ENCODE measurements at places on chromosomes 6 and 20. TPM values are rescaled to one million over a fixed set of nuclear protein-coding genes. Genes with fewer than 3 reads are reported as not detected.

- H3K4me3 ChIP-seq, result no peak overlapping the region
- H3K4me1 ChIP-seq, result no peaks in the 10 kb centered on the region
- DNase-seq, result no peak
- H3K27ac ChIP-seq, result no peak overlapping the region
Observed at GRCh38 chr20:47672886-47673670, 112.2 kb downstream of the SULF2 start.

- no peaks in the 10 kb centered on the region for H3K4me1 ChIP-seq
- no peak overlapping the region for H3K27ac ChIP-seq
- H3K27me3 ChIP-seq, result peaks cover 30% of the 10 kb centered on the region
- H3K36me3 ChIP-seq, result no peaks in the 10 kb centered on the region
Observed at GRCh38 chr6:125537090-125537489, 212.3 kb upstream of the HEY2 start.

- H3K27me3 ChIP-seq, result no peaks in the 10 kb centered on the region
- H3K36me3 ChIP-seq, result peaks cover 8% of the 10 kb centered on the region
- H3K4me3 ChIP-seq, result no peak overlapping the region
- no peak for DNase-seq
- peaks cover 20% of the 10 kb centered on the region for H3K4me1 ChIP-seq
Observed at GRCh38 chr20:17935761-17936160, 32.8 kb downstream of the SNX5 start.

DNA sequence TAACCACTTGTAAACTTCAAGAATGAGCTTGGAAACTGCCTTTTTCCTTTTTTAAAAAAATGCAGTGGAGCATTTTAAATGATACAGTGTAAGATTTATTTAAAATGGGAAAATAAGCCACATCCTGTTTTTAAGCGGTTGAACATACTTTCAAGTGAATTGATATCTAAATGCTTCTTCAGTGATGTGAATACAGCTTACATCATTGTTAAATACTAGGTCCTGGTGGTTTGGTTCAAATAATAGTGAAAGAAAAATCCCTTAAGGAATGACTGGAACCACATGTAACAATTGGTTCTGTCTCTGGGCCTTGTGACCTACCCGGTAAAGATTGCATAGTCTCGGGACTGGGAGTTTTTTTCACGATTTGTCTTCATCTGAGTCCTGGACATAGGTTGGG is 44.2 kb downstream of the BMP6 start:
- no peaks in the 10 kb centered on the region for H3K36me3 ChIP-seq
- H3K4me1 ChIP-seq, result no peaks in the 10 kb centered on the region
- DNase-seq, result no peak
- peaks cover 15% of the 10 kb centered on the region for H3K27me3 ChIP-seq
- no peak overlapping the region for H3K4me3 ChIP-seq
- no peak overlapping the region for H3K27ac ChIP-seq

DNA sequence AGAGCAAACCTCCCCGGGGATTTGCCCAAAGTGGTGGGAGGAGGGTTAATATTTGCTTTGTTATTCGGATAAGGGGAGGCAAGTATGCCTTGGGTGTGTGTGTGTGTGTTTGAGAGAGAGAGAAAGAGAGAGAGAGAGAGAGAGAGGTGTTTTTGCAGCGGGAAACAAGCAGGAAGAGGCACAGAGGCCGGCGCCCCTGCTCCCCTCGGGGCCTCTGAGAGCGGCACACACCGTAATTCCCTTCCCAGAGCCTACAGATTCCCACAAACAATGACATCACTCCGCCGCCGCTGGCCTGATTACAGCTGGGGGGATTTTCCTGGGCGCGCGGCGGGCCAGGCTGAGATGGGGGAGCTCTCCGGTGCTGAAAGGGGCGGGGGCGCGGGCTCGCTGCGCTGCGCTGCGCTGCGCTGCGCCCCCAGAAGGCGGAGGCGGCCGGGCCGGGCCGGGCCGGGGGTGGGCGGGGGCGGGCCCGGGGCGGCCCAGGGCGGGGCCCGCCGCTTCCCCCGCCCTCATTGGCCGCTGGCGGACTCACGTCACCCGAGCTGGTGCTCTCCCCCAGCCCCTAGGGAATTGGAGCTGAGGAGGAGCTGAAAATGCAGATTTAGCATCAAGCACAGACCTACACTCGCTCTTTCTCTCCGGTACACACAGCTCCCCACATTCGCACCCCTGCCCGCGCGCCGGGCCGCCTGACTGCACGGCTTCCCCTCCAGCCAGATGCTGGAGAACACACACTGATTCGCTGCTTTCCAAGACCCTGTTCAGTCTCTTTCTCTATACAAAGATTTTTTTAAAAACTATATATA is at the start of gene PCSK2:
TSS of gene PCSK2 (plus strand) at position 631 of the 809 bp plus-strand sequence. CDS start 266 bp downstream, outside the sequence.
- DNase-seq, result no peak
- no peak within 1 kb of the TSS for H3K27ac ChIP-seq
- peaks cover 55% of the 10 kb centered on the region for H3K27me3 ChIP-seq
- H3K4me1 ChIP-seq, result peaks cover 6% of the 10 kb centered on the region
- no peaks in the 10 kb centered on the region for H3K36me3 ChIP-seq

- H3K27ac ChIP-seq, result peak overlapping the region; percentile 74
- H3K4me3 ChIP-seq, result peak overlapping the region; percentile 95
Observed at GRCh38 chr6:31351401-31352309, 5.3 kb downstream of the HLA-B start.

GRCh38 chr20:10513931-10514575 is 78.9 kb downstream of the SLX4IP start:
- no peaks in the 10 kb centered on the region for H3K27me3 ChIP-seq
- peaks cover 14% of the 10 kb centered on the region for H3K4me1 ChIP-seq
- DNase-seq, result no peak
- H3K36me3 ChIP-seq, result peaks cover 8% of the 10 kb centered on the region
- H3K27ac ChIP-seq, result no peak overlapping the region
- H3K4me3 ChIP-seq, result no peak overlapping the region

DNA sequence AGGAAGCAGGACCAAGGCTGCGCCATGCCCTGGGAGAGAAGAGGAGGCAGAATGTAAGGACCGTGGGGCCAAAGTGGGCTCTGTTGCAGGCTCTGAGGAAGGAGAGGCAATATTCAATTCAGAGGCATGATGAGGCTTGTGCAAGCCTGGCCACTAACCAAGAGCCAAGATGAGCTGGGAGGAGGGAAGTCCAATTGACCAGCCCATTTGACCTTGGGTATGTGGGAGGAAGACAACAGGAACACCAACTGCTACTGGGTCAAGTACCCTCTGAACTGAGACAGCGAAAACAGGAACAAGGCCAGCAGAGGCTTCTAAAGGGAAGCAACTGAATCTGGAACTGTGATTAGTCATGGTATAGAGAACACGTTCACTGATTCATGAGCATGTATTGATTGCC is 779.6 kb downstream of the MAFB start:
- DNase-seq, result no peak
- H3K27ac ChIP-seq, result no peak overlapping the region
- H3K36me3 ChIP-seq, result no peaks in the 10 kb centered on the region
- peaks cover 7% of the 10 kb centered on the region for H3K27me3 ChIP-seq
- H3K4me3 ChIP-seq, result no peak overlapping the region

DNA sequence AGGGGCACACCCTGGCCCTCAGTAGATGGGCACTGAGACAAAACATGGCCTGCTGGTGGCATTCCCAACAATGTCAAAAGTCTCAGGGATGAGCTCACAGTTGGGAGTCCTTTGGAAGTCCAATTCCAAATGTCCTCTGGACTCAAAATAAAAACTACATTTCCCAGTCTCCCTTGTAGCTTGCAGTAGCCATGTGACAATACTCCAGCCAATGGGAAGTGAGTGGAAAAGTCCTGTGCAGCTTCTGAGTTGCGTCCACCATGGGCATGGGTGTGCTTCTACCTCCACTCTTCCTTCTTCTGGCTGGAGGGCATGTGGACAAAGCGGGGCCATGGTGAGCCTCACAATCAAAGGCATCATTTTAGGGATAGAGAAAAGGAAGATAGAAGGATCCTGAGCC is 5.8 kb upstream of the ADAM33 start:
- no peaks in the 10 kb centered on the region for H3K4me1 ChIP-seq
- H3K36me3 ChIP-seq, result no peaks in the 10 kb centered on the region
- no peak for DNase-seq
- H3K4me3 ChIP-seq, result no peak overlapping the region
- peaks cover 20% of the 10 kb centered on the region for H3K27me3 ChIP-seq
- no peak overlapping the region for H3K27ac ChIP-seq

DNA sequence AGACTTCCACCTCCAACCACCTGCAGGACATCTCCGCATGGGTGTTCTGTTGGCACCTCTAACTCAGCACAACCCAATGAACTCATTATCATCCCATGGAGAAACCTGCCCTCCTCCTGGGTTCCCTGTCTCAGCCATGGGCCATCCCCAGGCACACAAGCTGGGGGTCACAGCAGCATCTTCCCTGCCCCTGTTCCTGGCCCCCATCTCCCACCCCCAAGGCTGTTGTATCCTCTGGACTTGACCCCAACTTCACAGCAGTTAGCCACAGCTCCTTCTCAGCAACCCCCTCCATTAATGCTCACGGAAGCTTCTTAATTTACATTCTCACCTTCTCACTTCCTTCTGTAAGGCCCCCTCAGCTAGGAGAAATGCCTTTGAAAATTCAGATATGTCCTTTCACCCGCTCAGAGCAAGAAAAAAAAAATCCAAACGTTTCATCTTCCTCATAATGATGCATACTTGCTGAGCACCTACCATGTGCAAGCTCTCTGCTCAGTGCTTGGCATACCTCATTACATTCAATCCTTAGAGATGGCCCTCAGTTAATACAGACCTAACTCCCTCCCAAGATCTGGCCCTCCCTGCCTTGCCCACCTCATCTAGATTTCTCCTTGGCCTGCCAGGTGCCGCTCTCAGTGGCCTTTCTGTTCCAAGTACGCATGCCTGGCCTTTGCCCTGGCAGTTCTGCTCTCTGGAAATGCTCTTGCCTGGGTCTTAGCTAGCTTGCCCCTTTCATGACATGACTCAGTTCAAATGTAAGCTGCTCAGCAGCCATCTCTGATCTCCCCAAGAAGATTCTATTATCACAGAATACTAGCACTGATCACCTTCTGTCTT is 2.5 kb upstream of the NELFCD start:
- peaks cover 37% of the 10 kb centered on the region for H3K4me1 ChIP-seq
- no peak for DNase-seq
- H3K27ac ChIP-seq, result peak overlapping the region; percentile 36
- H3K36me3 ChIP-seq, result peaks cover 3% of the 10 kb centered on the region
- H3K27me3 ChIP-seq, result no peaks in the 10 kb centered on the region

DNA sequence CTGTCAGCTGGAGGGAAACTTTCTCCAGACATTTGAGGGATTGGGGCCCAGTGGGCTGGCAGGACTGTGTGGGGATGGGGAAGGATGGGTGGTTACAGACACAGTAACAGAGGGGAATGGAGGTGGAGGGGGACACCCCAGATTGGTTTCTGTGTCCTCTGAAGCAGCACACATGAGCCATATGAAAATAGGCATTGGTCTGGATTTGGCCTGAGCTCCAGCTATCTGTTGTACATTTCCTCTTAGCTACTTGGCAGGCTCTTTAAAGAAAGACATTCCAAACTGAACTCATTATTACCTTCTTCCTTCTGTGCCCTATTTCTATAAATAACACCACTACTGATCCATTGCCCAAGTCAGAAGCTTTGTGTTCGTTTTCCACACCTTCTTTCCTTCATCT is 72.0 kb upstream of the PRL start:
- H3K27ac ChIP-seq, result no peak overlapping the region
- H3K36me3 ChIP-seq, result no peaks in the 10 kb centered on the region
- DNase-seq, result no peak
- no peaks in the 10 kb centered on the region for H3K27me3 ChIP-seq
- no peaks in the 10 kb centered on the region for H3K4me1 ChIP-seq

GRCh38 chr6:112429226-112429625 is 82.1 kb downstream of the RFPL4B start:
- no peak overlapping the region for H3K4me3 ChIP-seq
- no peak for DNase-seq
- no peak overlapping the region for H3K27ac ChIP-seq
- no peaks in the 10 kb centered on the region for H3K36me3 ChIP-seq

DNA sequence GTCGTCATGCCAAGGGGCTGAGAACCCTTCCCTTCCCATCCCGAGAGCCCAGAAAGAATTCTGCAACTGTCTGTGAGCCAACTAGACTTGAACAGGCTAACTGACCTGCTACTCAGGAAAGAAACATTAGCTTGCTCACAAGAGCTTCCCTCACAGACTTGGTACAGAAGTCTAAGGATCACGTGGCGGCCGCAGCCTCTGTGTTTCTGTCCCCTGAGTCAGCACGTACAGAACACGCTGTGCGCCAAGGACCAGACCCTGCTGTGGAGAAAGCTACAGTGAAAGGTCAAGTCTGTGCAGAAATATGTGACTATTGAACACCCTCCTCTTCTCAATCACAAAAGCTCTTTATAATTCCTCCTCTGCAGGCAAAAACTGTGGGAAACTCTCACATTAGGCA is 151.3 kb upstream of the QKI start:
- no peak for DNase-seq
- H3K4me1 ChIP-seq, result peaks cover 9% of the 10 kb centered on the region
- peaks cover 16% of the 10 kb centered on the region for H3K27me3 ChIP-seq
- no peak overlapping the region for H3K27ac ChIP-seq

DNA sequence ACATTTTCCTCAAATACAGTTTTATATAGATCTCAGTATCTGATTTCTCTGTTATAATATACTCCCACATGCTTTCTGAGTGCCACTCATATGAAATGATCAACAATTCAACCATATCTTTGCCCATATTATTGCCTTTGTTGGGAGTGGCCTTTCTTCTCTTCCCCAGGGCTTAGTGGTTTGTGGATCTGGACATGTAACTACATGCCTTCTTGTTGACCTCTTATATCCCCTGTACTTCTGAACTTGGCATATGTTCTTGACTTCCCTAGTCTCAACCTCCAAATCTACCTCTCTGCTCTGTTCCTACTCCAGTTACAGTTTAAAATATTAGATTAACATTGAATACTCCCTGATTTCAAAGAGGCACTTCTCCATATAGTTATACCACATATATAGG is 34.3 kb upstream of the PRIM2 start:
- no peaks in the 10 kb centered on the region for H3K36me3 ChIP-seq
- H3K4me3 ChIP-seq, result no peak overlapping the region
- H3K27ac ChIP-seq, result no peak overlapping the region
- H3K27me3 ChIP-seq, result peaks cover 13% of the 10 kb centered on the region
- no peak for DNase-seq

- peaks cover 59% of the 10 kb centered on the region for H3K36me3 ChIP-seq
- H3K4me1 ChIP-seq, result peaks cover 40% of the 10 kb centered on the region
- no peak overlapping the region for H3K27ac ChIP-seq
- no peaks in the 10 kb centered on the region for H3K27me3 ChIP-seq
Observed at GRCh38 chr6:7241160-7241559, 71.8 kb downstream of the SSR1 start.

GRCh38 chr6:43717822-43718221 is 30.2 kb upstream of the MRPS18A start:
- no peak overlapping the region for H3K4me3 ChIP-seq
- DNase-seq, result no peak
- peaks cover 44% of the 10 kb centered on the region for H3K4me1 ChIP-seq
- peak overlapping the region; percentile 24 for H3K27ac ChIP-seq

Gene BPI
- total RNA-seq, result not detected

Gene GLP1R
- not detected for total RNA-seq

Gene GTSF1L
- 1.3 TPM for total RNA-seq

Gene TCP11
- not detected for total RNA-seq

Gene SLX4IP
- 8.6 TPM for total RNA-seq

Gene CABLES2
- total RNA-seq, result 6.6 TPM

Gene TFAP2D
- total RNA-seq, result not detected

Gene SLC17A9
- 47.6 TPM for total RNA-seq

Gene NOX3
- total RNA-seq, result not detected

Measured in activated B cell treated with CpG ODN at 0.5 μM for 24 hours (primary cell).